ENCODE measurements at places on chromosomes 3 and 15.
A peak's percentile ranks its signal among the peaks of the same experiment; 100 is the strongest.

DNA sequence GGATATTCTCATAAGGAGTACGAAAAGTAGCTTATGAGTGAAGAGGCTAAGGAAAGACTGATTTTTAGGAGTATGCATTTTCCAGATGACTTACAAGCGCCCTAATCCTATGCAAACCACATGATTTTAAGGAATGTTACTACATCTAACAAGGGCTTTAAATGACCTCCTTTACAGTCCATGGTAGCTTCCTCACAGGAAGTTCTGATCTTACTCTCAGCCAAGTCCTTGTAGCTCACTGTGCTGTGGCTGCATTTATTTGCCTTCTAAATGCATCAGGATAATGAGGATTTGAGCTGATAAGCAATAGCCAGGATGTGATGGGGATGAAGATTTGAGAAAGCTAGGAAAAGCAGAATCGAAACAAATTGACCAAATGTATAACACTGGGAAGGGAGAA lies 896.0 kb downstream of the MCTP2 start:
- no peaks in the 10 kb centered on the region for H3K36me3 ChIP-seq
- peaks cover 2% of the 10 kb centered on the region for H3K4me1 ChIP-seq
- DNase-seq: peak; percentile 30
- no peak overlapping the region for H3K4me3 ChIP-seq
- H3K27ac ChIP-seq: no peak overlapping the region

DNA sequence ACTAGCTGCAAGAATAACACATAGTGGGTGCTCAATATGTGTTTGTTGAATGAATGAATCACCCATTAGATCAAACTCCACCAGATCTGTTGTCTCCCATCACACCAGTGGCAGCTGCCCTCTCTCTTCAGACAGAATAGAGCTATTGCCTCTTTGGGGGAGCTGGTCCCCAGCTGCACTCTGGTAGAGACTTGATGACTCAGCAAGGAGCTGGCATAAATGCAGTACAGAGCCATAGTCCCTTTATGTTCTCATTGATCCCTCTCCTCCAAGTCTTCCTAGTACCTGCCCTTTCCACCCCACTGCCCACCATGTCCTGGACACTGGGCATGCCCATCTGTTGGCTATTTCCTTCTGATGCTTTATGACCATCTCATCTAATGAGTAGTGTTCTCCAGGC lies 361.9 kb downstream of the LRTM1 start:
- H3K36me3 ChIP-seq: no peaks in the 10 kb centered on the region
- DNase-seq: no peak
- no peak overlapping the region for H3K4me3 ChIP-seq
- H3K27me3 ChIP-seq: no peaks in the 10 kb centered on the region

DNA sequence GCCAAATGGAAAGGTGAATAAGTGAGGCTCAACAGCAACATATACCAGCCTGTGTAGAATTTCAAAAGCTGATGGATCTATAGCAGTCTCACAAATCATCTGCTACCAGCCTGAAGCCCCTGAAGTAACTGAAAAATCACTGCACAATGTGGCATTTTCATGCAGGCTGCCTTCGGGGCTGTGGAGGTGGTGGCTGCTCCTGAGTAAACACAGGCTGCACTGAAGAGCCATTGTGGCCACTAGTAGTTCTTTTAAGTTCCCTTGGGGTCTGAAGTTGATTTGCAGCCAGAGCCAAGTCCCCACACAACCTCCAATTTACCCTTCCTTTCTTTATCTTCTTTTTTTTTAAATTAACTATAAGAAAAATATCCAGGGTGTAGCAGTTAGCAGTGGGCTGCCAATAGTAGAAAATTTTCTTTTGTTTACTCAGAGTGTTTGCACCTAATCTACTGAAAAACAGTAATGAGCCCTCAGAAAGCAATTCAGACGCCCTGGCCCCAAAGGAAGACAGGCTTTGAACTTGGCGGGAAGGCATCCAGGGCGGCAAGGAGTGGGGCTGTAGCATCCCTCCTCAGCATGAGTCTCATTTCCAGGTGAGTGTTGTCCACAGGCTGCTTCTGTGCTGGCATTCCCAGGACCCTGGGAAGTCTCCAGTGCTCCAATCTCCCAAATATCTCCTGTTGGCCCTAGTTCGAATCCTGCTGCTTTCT lies 13.3 kb upstream of the SUSD5 start:
- H3K4me3 ChIP-seq: no peak overlapping the region

- DNase-seq: peak; percentile 92
- peak within 1 kb of the TSS; percentile 69 for H3K4me3 ChIP-seq
- H3K4me1 ChIP-seq: peaks cover 9% of the 10 kb centered on the region
- no peaks in the 10 kb centered on the region for H3K36me3 ChIP-seq
- no peaks in the 10 kb centered on the region for H3K27me3 ChIP-seq
Measured at GRCh38 chr15:85794598-85795336, at the start of gene KLHL25. Gene KLHL25 (minus strand): TSS chr15:85794925. CDS start chr15:85769810, 25,115 bp downstream.

GRCh38 chr3:181518222-181518621 lies 193.5 kb upstream of the SOX2 start:
- H3K4me3 ChIP-seq: no peak overlapping the region
- no peaks in the 10 kb centered on the region for H3K4me1 ChIP-seq
- H3K36me3 ChIP-seq: no peaks in the 10 kb centered on the region
- DNase-seq: no peak
- H3K27me3 ChIP-seq: no peaks in the 10 kb centered on the region
- H3K27ac ChIP-seq: no peak overlapping the region

- H3K27ac ChIP-seq: no peak overlapping the region
- DNase-seq: no peak
Measured at GRCh38 chr3:66033241-66034138, 5.2 kb downstream of the MAGI1 start.

DNA sequence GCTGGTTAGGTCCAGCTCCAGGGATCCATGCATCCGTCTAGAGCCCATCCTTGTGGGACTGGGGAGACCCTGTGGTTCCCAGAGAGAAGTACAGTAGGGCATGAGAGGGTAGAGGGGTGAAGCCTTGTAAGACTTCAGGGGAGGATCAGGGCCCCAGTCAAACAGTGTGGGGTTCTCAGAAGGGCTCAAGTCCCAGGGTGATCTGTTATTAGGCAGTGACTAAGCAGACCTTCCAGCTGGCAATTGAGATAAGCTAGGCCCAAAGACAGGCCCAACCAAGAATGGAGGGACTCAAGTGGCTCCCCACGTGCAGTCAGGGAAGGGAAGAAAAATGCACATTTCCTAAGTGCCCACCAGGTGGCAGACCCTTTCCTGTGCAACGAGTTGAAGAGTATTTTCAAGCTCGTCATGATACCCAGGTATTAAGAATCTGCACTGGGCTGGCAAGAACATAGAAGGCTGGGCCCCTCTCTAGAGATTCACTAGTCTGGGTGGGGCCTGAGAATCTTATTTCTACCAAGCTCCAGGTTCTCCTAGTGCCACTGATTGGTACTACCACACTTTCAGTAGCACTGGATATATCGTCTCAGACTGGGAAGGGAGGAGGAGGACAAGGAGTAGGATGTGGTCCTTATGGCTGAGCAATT lies 240.8 kb downstream of the NR1D2 start:
- DNase-seq: peak; percentile 57
- H3K36me3 ChIP-seq: no peaks in the 10 kb centered on the region
- H3K4me3 ChIP-seq: no peak overlapping the region
- no peak overlapping the region for H3K27ac ChIP-seq

- DNase-seq: no peak
- H3K4me1 ChIP-seq: peaks cover 9% of the 10 kb centered on the region
- no peak overlapping the region for H3K4me3 ChIP-seq
- H3K36me3 ChIP-seq: peaks cover 8% of the 10 kb centered on the region
Measured at GRCh38 chr3:141740349-141740748, 2.3 kb downstream of the RNF7 start.

DNA sequence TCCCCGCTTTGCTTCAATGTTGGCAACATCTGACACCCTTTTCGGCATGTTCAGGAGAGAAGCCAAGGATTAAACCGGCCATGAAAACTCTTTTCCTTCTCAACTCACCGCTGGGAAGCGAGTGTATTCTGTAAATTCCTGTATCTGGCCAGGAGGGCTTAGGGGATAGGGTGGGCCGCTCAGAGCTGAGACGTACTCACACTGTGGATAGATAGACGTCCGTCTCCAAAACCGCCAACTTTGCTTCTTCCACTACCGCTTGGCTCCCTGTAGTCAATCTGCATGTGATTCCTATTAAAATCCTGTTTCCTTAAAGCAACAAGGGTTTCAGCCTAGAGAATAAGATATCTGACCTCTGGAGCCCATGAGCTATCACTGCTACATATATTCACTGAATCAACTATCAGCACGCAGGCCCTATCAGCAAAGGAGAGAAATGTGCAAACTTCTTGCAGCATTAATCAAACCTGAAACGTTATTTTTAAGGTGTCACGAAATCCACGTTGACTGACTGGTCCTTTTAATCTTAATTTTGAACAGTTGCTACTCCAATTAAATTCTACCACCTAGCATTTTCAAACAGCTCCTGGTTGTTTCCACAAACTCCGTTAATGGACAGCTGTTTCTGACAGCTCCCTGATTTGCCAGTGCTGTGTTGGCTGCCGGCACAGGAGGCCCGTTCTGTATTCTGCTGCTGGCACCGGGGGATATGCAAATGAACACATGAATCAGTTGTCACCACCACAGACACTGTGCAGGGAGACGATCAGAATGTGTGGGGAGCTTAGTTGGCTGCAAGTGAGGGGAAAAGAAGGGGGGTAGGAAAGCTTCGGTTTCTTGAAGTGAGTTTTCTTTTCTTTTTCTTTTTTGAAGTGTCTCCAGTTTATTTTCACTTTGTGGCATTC lies 438.9 kb upstream of the ARRDC4 start:
- H3K4me3 ChIP-seq: no peak overlapping the region
- H3K36me3 ChIP-seq: no peaks in the 10 kb centered on the region
- no peak for DNase-seq
- no peak overlapping the region for H3K27ac ChIP-seq
- no peaks in the 10 kb centered on the region for H3K27me3 ChIP-seq
- H3K4me1 ChIP-seq: no peaks in the 10 kb centered on the region

DNA sequence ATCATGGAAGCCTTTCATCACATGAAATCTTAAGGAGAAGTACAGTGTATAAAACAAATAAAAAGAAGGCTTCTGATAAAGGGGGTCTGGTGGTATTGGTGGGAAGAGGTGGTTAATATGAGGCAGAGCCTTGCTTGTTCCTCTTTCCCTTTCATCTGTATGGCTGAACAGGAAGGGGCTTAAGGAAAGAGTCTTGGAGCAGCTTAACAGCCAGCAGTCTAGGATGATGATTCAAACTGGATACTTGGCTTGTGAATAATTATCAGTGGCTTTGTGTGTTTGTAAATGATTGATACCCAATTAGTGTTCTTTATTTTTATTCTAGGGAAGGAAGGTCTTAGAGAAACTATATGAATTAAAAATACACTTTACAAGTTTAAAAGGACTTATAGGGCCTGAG lies 29.1 kb upstream of the TCAIM start:
- no peaks in the 10 kb centered on the region for H3K27me3 ChIP-seq
- no peak overlapping the region for H3K4me3 ChIP-seq
- DNase-seq: no peak
- no peaks in the 10 kb centered on the region for H3K4me1 ChIP-seq
- no peaks in the 10 kb centered on the region for H3K36me3 ChIP-seq
- H3K27ac ChIP-seq: no peak overlapping the region

GRCh38 chr3:53552730-53553129 lies 58.3 kb downstream of the CACNA1D start:
- H3K36me3 ChIP-seq: no peaks in the 10 kb centered on the region
- H3K27me3 ChIP-seq: 0 out of 2 replicates have a peak, but pooled peaks cover 2% of the 10 kb centered on the region
- H3K27ac ChIP-seq: no peak overlapping the region
- no peak overlapping the region for H3K4me3 ChIP-seq

Measured in IMR-90 (cell line).